ENCODE measurements at places on chromosomes 12 and 14.

- no peak for DNase-seq
Measured at GRCh38 chr12:69987579-69988091, 162.6 kb downstream of the MYRFL start.

GRCh38 chr14:66507181-66507721 lies 696 bp upstream of the GPHN start:
- no peak for DNase-seq

GRCh38 chr14:70004791-70005190 lies 125.6 kb downstream of the SMOC1 start:
- DNase-seq = no peak

GRCh38 chr12:17971850-17972249 lies 118.1 kb downstream of the RERGL start:
- no peak for DNase-seq

GRCh38 chr12:1496162-1496900 lies 98.0 kb downstream of the FBXL14 start:
- no peak for DNase-seq

GRCh38 chr14:85533023-85533860 lies 3.3 kb downstream of the FLRT2 start:
- no peak for DNase-seq

Measured in HL-60 (cell line).